ENCODE measurements at places on chromosomes 2 and 18. TPM values are rescaled to one million over a fixed set of nuclear protein-coding genes. Genes with fewer than 3 reads are reported as not detected.

DNA sequence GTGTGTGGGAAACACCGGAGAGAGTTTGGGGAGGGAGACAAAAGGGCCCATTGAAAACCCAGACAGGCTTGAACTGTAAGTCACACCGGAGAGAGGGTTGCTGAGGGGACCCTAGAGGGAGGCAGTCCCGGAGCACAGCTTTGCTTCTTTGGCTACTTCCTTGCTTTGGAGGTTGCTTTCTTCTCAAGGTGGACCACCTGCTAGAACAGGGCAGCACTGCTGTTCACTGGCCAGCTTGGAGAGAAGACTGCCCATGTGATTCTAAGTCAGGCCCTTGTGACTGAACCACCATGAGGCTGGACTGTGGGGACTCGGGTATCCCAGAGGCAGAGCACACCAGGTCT is 4.4 kb downstream of the ACTG2 start:
- H3K36me3 ChIP-seq = no peaks in the 10 kb centered on the region
- peaks cover 10% of the 10 kb centered on the region for H3K4me1 ChIP-seq

DNA sequence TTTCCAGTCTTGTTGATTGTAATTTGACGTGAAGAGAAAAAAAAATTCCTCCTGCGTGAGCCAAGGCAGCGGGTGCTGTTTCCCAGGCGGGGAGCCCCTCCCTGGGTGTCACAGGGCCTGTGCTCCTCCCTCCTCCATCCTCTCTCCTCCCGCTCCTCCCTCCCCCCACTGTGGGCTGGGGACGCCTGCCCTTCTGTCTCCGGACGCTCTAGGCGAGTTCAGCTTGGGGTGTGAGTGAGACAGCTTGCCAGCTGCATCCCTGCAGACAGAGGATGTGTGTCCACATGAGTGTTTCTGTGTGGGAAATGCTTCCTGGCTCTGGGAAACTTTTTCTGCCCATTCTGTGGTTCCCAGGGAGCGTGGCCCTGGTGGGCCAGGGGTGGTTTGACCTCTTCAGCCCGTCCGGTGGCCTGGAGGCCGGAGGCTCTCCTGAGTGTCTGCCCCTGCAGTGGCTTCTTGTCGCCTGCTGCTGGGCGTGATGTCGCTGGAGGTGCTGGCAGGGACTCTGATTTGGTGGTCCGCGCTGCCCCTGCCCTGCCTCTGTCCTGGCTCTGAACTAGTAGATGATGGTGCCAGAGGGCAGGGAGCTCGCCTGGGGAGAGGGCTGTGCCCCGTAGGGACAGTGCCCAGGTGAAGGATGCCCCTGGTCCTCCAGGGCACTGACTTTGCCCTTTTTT is 96.4 kb downstream of the USP40 start:
- H3K4me3 ChIP-seq = no peak overlapping the region
- peaks cover 4% of the 10 kb centered on the region for H3K4me1 ChIP-seq
- H3K27ac ChIP-seq = no peak overlapping the region
- H3K27me3 ChIP-seq = no peaks in the 10 kb centered on the region

DNA sequence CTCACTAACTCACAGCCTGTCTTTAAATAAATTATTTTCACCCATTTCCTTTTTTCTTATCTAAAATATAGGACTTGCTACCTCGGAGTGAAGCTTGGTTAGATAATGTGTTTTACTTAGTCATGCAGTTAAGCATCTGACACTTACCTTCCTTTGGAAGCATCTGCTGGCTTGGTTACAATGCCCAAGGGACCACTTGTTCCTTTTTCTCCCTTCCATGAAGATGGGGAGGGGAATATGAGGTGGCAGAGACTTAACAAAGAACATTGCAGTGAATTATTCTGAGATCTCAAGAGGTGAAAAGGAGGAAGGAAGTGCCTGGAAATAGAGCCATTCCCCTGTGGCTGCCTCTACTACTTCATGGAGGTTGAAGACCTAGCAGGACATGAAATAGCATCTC is 145.4 kb upstream of the FOSL2 start:
- H3K36me3 ChIP-seq = no peaks in the 10 kb centered on the region
- DNase-seq = no peak
- no peak overlapping the region for H3K27ac ChIP-seq
- no peak overlapping the region for H3K4me3 ChIP-seq
- H3K27me3 ChIP-seq = no peaks in the 10 kb centered on the region
- H3K4me1 ChIP-seq = no peaks in the 10 kb centered on the region

Gene RAB6C
- not detected for total RNA-seq
